Inflammatory macrophage treated with lipopolysaccharide for 1 hour (primary cell): ENCODE measurements at places on chromosomes 12 and 14.
A peak's percentile ranks its signal among the peaks of the same experiment; 100 is the strongest.

DNA sequence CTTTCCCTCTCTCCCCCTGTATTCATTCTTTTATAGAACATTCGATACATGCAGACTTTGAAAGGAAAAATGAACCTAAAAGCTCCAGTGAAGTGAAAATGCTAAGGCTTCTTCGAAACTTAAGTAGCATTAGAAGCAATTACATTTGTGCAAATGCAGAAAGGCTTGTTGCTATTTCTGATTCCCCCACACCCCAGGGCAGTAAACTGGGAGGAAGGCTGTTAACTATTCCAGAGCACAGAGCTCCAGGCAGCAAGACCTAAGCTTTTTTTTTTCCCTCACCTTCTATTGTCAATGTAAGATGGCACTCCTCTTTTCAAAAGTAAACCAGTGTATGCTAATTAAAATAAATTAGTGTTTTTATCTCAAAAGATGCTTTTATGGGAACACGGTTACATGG, 448.9 kb upstream of the TBX3 start:
- no peak for DNase-seq

GRCh38 chr14:99062216-99062615, 209.8 kb downstream of the BCL11B start:
- no peak for DNase-seq

DNA sequence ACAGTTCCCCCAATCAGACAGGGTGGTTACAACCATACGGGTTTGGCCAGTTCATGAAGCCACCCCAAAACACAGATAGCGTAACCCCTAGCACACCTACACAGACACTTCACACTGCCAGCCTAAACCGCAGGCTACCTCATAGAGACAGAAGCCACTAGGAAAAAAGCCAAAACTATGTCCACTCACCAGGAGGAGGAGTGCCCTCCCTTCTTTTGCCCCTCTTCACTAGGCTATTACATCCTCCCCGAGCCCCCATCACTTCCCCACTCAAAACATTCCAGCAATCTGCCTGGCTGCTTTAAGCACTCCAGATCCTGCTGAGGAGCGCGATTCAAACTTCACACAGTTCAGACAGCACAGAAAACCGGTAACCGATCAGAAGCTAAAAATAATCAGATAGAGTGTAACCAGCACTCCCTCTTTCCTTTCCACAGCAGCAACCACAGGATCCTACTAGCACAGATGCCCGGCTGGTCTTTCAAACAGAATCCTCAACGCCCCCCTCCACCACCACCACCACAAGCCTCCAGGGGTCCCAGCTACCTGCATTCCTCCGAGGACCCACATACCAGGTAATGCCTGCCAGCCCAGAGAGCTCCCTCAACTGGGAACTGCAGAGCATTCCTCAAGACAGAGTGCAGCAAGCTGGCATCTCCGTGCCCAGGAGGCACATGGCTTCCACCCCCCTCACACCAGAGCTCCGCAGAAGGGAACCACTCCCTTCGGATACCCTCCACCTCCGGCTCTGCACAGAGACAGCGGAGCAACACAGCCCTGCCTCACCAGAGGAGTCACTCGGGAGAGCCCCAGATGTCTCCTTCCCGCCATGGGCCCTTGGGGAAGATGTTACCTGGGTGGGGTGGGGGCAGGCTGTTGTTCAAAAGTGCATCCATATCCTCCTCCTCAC, 1.5 kb downstream of the CHD4 start:
- no peak for DNase-seq

GRCh38 chr14:36217027-36217426, 40.5 kb upstream of the PTCSC3 start:
- no peak for DNase-seq

DNA sequence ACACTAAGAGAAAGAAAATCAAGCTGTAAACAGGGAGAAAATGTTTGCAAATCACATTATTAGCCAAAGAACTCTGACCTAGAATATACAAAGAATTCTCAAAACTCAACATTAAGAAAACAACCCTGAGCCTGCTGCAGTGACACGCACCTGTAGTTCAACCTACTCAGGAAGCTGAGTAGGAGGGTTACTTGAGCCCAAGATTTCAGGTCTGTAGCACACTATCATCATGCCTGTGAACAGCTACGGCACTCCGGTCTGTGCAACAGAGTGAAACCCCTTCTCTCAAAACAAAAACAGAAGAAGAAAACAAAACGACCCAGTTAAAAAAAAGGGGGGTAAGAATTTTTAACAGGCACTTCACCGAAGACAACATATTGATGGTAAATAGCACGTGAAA, 20.8 kb downstream of the SAV1 start:
- DNase-seq: no peak

DNA sequence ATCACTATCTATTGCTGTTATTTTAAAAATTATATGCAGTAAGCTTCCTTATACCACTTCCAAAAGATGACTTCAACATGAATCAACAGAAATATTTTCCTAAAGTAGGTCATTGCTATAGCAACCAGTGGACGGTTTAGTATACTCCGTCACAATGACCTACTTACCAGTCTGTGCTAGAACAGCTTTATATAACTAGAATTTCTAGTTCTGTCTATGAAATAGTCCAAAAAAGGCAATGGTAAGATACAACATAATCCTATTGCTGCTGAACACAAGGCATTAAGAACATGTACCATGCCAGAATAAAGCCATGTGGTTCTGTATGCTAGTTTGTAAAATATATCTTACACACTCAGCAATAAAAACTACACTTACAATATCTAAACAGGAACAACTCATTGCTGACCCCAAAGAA, 40.7 kb upstream of the MTERF2 start:
- DNase-seq: peak; percentile 20

DNA sequence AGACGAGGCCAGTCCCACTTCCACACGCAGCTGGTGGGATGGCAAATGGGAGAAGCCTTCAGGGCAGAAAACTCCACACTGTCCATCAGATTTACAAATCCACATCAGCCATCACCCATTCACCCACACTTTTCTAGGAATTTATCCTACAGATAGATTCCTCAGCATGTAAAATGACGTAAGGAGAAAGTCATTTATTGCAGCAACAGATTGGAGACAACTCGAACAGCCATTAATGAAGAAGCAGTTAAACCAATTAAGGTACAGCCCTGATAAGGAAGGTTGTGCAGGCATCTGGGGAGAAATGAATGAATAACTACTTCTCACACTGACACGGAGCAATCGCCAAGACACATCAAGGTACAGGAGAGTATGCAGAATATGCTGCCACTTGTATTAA, 26.2 kb downstream of the PRKAB1 start:
- DNase-seq: no peak

DNA sequence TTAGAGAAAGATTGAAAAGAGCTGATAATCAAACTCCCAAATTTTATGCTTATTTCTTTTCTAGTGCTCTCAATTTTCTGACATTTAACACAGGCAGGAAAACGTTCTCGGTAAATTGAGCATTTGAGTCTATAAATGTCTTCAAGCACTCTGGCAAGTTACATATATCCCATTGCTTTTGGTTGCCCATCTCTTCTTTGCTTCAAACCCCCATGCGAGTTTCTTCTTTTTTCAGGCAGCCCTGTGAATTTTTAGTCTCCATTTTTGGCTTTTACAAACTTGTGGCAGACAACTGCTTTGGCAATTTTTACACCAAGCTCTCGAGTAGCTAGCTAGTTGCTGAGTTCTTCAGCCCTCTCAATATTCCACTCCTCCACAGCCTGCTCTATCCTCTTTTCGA, 8.7 kb upstream of the TMEM63C start:
- no peak for DNase-seq

DNA sequence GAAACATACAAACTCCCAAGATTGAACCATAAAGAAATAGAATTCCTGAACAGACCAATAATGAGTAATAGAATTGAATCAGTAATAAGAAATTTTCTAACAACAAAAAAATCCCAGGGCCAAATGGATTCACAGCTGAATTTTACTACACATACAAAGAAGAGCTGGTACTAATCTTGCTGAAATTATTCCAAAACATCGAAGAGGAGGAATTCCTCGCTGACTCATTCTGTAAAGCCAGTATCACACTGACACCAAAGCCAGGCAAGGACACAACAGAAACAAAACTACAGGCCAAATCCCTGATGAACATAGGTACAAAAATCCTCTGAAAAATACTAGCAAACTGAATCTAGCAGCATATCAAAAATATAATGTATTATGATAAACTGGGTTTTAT, 367.8 kb upstream of the CLEC14A start:
- no peak for DNase-seq

GRCh38 chr12:80411787-80412186, 32.2 kb upstream of the PTPRQ start:
- DNase-seq: no peak

DNA sequence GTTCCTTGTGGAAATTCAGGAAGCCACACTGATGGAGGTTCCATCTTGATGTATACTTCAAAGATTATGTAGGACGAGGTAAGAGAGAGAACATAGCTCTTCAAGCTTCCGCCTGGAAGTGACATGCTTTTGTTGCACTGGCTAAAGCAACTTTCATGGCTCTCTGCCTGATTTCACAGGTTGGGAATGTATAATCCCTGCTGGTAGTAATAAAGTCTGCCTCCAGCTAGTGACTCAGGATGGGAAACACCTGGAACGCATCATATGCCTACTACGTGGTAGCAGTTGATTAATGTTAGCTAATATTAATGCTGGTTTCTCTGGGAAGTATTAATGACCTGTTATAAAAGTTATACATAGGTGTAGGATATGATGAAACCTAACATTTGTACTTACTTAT, 71.1 kb downstream of the PELI2 start:
- no peak for DNase-seq

DNA sequence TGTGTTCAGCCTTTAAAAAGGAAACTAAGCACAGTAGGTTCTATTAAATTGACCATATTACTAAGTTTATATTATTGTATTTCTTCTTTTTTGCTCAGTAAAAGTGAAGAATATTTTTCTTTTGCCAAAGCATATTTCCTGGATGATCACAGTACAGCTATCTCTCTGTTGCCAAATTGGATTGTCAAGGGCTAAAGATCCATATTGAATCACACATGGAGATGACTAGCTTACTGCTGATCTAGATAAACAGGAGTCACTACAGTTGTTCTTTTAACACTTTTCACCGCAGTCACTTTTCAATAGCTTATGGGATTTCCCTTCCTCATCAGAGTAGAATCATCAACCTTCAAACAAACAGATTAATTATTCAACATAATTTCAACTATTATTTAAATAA, 78.6 kb downstream of the LRRC9 start:
- no peak for DNase-seq

DNA sequence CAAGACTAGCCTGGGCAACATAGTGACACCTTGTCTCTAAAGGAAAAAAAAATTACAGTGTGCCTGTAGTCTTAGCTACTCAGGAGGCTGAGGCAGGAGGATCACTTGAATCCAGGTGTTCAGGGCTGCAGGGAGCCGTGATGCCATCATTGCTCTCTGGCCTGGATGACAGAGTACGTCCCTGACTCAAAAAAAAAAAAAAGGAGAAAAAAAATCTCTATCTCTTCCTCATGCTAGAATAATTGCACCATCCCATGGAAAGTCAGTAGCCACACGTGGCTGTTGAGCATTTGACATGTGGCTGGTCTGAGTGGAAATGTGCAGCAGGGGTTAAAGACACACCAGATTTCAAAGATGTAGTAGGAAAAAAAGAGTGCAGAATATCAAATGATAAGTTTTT, 3.8 kb downstream of the RILPL1 start:
- peak; percentile 32 for DNase-seq

- DNase-seq: no peak
Observed at GRCh38 chr12:91249518-91250272, 67.1 kb upstream of the DCN start.

GRCh38 chr12:42056130-42056529, 88.5 kb downstream of the GXYLT1 start:
- peak; percentile 82 for DNase-seq

- DNase-seq: peak; percentile 52
Observed at GRCh38 chr14:23551266-23552028, at the start of gene ZFHX2. TSS of gene ZFHX2 (minus strand) at chr14:23551765. CDS start at chr14:23535325, 16,440 bp downstream.

- DNase-seq: no peak
Observed at GRCh38 chr14:77544571-77544970, 46.0 kb upstream of the ISM2 start.

GRCh38 chr12:112685321-112685720, 106.2 kb upstream of the RPH3A start:
- DNase-seq: no peak

DNA sequence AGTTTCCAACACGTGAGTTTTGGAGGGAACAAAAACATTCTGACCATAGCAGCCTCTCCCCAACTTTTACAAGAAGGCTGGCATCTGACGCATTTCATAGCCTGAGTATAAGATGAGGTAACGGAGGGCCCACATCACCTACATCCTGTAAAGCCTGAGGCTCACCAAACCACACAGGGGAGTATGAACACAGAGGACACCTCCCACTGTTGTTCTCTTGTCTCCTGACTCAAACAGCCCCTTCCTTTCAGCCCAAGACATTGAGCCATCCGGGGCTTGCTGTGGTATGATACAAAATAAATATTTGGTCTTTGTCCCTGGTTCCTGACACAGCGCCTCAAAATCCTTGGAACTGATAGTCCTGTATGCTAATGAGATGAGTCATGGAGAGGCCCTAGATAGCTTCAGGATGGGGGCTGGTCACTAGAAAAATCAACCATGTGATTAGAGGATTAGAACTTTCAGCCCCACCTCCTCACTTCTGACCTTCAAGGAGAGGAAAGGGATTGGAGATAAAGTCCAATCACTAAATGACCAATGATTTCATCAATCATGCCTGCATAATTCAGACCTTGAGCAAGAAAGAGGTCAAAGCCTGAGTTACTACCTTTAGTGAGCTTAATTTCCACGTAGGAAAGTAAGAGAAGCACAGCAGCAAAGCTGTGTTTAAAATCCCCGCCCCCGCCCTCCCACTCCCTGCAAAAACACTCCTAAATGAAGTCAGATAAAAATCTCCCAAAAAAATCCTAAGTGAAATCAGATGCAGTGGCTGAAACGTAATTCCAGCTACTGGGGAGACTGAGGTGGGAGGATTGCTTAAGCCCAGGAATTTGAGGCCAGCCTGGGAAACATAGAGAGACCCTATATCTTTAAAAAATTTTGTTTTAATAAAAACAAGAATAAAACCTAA, 236.4 kb downstream of the PCNX1 start:
- peak; percentile 72 for DNase-seq

GRCh38 chr14:74491956-74492775, 939 bp downstream of the NPC2 start:
- DNase-seq: peak; percentile 54

DNA sequence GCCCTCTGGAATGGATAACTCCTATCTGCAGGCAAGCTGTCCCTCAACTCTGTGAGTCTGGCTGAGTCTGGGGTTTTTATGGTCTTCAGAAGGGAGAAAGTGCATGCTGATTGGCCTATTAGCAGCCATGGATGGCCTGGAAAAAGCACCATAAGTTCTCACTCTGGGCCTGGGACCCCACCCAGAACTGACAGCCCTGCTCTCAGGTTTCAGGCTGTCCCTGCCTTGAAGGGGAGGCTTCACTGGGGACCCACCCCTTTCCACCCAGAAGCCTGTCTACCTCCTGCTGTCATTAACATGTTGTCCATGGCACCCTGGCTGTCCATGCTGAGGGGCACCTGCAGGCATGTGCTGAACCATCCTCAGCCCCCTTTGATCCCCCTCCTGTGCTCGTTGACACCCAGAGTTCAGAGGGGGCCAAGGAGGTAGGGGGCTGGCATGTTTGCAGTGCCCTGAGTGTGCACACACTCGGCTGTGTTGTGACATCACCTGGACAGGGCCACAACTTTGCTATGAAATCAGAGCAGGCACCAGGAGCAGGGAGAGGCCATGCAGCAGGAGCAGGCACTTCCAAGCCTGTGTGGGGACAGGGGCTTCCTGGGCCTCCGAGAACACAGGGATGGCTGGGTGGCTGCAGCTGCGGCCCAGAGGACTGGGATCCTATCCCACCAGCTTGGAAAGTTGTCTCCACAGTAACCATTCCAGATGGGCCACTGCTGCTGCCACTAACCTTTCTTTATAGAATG, 84.7 kb downstream of the ACSS3 start:
- no peak for DNase-seq
